Stimulated activated CD4-positive, alpha-beta T cell treated with anti-CD3 and anti-CD28 coated beads, Interleukin-1b, Interleukin-23, amount 100 ng/mL, for 24 hours (primary cell): ENCODE measurements at places on chromosomes 5 and 9.

DNA sequence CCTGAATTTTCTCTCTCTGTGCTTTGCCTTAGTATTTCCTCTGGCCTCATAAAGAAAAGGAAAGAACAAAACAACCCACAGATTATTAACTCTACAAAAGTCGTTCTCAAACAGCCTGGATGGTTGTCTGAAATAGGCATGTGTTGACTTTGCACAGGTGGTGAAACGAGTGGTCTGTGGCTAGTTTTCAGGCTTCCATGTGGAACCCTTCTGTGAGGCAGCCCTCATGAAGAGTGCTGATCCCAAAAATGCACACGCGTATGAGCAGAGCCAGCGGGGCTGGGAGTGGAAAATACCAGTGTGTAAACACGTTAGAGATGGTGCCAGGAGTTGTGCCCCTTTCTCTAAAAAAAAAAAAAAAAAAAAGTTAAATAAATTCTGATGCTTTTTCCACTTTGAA, 4.9 kb upstream of the PSAT1 start:
- DNase-seq, result no peak

GRCh38 chr5:150278916-150279315, 10.7 kb downstream of the CAMK2A start:
- no peak for DNase-seq

- DNase-seq, result no peak
These were observed 22.1 kb upstream of the PTGES start for GRCh38 chr9:129774791-129775447.

DNA sequence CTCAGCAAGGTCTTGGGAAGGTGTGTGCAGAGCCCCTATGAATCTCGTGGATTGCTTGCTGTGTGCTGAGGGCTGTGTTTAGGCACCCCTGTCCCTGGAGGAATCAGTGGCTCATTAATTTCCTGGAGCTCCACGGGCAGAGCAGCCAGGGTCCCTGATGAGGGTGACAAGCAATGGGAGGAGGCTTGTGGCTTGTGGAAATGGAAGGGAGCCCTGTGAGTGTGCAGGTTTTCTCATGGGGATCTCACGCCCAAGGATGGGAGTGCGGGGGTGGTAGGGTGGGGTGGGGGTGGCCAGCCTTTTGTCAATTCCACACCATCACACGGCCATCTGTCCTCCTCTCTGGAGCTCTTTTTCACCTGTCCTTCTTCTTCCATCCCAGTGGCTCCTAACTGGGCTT, 25.3 kb downstream of the PHF2 start:
- DNase-seq, result no peak

GRCh38 chr5:174177976-174178605, 132.6 kb downstream of the NSG2 start:
- DNase-seq, result no peak

DNA sequence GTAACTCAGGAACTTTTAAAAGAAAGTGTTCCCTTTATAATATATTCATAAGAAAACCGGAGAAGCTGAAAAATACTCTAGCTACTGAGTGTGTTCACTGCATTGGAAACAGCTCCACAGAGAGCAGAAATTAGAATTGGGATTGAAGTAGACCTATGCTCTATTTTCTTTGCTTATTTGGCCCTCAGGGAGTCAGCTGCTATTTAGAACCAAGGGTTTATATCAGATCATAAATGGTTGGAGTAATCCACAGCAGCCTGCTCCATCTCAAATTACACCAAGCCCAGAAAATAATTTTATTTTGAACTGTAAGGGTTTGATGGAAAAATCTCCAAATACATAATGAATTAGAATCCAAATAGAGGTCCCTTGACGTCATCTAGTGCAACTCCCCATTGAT, 202.6 kb downstream of the ADAMTSL1 start:
- DNase-seq, result no peak

DNA sequence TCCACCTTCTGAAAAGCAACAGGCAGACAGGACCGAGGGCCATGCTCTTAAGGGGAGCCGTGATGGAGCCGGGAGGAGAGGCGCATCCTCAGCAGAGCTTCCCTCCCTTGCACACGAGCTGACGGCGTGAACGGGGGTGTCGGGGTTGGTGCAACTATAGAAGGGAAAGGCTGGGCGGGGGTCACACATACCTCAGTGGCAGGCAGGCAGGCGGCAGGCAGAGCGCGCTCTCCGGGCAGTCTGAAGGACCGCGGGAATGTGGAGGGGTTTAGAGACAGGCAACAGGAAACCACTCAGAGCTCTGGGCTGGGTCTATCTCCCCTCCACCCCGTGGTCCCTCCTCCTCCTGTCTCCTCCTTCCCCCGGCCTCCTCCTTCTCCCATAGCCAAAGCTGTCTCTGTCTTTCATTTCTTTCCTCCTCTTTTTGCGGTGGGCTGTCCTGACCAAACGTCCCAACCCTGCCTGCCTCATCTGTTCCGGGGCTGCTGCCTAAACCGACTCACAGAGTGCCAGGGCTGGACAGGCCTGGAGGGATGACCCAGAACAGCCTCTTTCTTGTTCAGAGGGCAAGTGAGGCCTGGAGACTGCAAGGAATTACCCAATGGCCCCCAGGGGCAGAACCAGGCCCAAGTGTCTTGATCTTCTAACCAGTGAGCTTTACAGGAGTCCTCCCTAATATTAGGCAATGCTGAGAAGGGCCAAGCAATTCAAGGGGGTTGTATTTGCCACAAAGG, at the start of gene SPARC:
SPARC (minus strand) TSS at position 242 of the 734 bp plus-strand sequence. CDS start 10,727 bp downstream, outside the sequence.
- no peak for DNase-seq

GRCh38 chr5:95163079-95163478, 121.8 kb downstream of the MCTP1 start:
- DNase-seq, result no peak

DNA sequence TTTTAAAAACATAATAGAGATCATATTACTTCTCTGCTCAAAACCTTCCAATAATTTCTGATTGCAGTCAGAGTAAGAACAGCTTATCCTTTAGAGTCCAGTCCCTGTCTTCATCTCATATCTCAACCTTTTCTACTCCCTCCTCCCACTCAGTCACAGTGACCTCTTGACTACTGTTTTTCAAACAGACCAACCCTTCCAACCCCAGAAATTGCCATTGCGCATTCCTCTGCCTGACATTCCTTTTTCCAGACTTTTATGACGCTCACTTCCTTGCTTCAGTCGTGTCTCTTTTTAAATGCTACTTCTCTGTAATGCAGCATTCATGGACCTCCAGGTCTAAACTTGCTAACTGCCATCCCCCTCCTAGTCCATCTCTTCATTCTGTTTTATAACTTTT, 800.5 kb downstream of the BRINP1 start:
- DNase-seq, result no peak

GRCh38 chr5:143521141-143521540, 117.7 kb upstream of the NR3C1 start:
- no peak for DNase-seq

GRCh38 chr5:18074961-18075360, 440.7 kb downstream of the TAF11L14 start:
- no peak for DNase-seq

DNA sequence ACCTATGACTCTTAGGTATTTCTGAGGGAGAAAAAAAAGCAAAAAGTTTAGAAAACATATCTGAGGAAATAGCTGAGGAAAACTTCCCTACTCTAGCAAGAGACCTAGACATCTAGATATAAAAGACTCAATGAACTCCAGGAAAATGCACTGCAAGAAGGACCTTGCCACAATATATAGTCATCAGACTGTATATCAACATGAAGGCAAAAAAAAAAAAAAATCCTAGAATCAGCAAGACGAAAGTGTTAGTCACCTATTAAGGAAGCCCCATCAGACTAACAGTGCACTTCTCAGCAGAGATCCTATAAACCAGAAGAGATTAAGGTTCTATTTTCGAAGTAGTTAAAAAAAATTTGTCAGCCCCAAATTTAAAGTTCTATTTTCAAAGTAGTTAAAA, 166.2 kb downstream of the TMEM38B start:
- DNase-seq, result no peak

- DNase-seq, result no peak
These were observed 7.9 kb upstream of the LHX6 start for GRCh38 chr9:122236681-122237080.

- DNase-seq, result no peak
These were observed 291.4 kb downstream of the MCTP1 start for GRCh38 chr5:94993491-94993890.

DNA sequence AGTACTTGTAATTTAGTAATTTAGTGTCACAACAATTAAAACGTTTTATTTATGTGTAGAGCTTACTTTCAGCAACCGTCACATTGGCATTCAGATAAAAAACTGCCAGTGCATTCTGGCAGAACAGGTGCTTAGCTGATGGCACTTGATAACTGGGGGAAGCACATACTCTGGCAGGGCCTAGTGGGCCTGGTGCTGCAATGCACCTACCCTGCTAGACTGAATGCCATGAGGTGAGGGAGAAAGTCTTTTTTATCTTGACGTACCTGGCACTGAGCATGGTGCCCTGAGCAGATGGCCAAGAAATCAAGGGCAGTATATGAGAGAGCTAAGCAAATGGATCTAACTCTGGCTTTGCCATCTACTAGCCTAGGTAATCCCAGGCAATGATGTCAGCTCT, 280.6 kb upstream of the EFNA5 start:
- no peak for DNase-seq

GRCh38 chr5:159018855-159019254, 80.9 kb downstream of the EBF1 start:
- DNase-seq, result no peak

- DNase-seq, result no peak
These were observed 122.3 kb upstream of the POC5 start for GRCh38 chr5:75839547-75839946.

DNA sequence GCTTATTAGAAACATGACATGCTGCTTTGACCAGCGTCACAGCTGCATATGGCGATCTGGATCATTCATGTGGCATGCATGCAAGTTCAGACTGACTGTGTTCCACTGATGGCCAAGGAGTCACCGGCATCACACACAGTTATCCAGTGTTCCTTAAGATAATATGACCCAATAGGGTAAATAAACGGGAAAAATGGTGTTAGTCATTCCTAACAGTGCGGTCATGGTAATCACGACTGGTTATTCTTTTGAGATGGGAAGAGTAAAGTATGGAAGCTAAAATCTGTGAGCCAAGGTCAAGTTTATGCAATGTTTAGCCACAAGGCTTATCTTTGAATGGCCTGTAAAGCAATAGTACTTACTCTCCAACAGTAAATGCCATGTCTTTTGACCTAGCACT, 29.3 kb upstream of the LVRN start:
- DNase-seq, result no peak

DNA sequence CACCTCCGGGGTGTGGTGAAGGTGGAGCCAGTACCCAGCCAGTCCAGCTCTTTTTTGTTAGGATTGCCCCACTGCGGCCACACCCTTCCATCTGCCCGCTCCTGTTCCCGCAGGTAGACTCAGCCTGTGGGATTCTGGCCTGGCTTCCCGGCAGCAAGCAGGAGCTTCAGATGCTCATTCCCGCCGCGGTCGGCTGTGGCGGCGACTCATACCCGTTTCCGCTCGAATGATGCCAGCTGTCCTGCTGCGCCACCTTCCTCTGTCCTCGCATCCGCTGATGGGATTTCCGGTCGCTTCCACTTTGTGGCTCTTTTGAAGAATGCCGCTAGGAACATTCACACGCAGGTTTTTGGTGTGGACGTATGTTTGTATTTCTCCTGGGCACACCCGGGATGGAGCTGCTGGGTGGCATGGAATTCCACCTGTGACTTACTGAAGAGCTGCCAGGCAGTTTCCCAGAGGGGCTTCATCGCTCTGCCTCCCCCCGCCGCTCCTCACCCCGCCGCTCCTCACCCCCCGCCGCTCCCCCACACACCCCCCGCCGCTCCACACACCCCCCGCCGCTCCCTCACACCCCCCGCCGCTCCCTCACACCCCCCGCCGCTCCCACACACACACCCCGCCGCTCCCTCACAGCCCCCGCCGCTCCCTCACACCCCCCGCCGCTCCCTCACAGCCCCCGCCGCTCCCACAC, 60.3 kb downstream of the TENT4A start:
- DNase-seq, result no peak

GRCh38 chr5:35313291-35313690, 83.0 kb upstream of the PRLR start:
- no peak for DNase-seq

GRCh38 chr9:74379718-74380117, 117.4 kb upstream of the RORB start:
- no peak for DNase-seq

- no peak for DNase-seq
These were observed 26.2 kb upstream of the ZNF608 start for GRCh38 chr5:124772457-124773200.

DNA sequence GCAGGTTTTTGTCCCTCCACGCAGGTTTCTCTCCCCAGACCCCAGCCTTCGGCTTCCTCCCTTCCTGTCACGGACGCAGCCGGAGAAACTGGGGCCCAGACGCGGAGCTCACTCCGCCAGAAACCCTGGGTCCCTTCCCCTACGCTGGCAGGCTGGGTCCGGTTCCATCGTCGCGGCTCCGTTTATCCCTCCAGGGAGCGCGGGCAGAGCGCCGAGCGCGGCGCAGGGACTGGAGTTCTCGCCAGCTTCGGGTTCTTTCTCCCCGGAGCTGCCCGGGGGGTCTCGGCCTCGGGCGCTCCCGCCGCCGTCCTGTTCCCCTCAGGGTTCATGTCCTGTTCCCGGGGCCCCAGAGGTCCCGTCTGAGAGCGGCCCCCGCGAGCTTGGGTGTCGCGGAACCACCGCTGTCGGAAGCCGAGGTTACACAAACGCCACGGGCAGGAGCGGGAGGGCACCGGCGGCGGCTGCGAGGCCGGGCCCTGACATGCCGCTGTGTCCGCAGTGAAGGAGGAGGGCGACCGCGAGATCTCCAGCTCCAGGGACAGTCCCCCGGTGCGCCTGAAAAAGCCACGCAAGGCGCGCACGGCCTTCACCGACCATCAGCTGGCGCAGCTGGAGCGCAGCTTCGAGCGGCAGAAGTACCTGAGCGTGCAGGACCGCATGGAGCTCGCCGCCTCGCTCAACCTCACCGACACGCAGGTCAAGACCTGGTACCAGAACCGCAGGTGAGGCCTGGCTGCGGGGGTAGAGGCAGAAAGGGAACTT, 4.6 kb downstream of the BARHL1 start:
- DNase-seq, result no peak

- DNase-seq, result no peak
These were observed 39.8 kb downstream of the LNPEP start for GRCh38 chr5:96975656-96976055.

- no peak for DNase-seq
These were observed 27.1 kb upstream of the N4BP3 start for GRCh38 chr5:178086266-178086665.

GRCh38 chr9:124018730-124019697, 7.4 kb downstream of the LHX2 start:
- no peak for DNase-seq

- DNase-seq, result no peak
These were observed 638.6 kb upstream of the ACO1 start for GRCh38 chr9:31745886-31746285.

GRCh38 chr9:85599540-85600105, 142.1 kb downstream of the AGTPBP1 start:
- DNase-seq, result no peak

DNA sequence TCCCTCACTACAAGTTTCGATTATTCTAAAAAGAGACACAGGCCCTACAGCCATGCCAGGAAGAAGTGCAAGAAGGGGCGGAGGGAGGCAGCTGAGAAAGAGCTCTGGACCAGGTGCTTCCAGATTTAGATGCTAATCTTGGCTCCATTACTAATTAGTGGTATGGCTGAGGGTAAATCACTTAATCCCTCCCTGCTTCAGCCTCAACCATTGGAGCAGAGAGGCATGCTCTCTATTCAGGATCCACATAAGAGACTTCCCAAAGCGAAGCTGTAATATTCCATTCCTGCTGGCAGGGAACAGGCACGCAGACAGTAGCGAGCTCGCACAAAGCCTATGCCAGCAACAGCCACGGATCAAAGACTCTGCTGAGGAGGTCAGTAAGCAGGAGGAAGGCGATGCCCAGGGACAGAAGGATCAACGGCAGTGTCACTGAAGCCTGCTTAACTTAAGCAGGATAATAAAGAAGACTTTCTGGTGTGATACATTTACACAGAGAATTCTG, 24.2 kb downstream of the LIFR start:
- no peak for DNase-seq
